Globus pallidus (tissue), 1 donor: ENCODE measurements at places on chromosomes 6 and 20.

DNA sequence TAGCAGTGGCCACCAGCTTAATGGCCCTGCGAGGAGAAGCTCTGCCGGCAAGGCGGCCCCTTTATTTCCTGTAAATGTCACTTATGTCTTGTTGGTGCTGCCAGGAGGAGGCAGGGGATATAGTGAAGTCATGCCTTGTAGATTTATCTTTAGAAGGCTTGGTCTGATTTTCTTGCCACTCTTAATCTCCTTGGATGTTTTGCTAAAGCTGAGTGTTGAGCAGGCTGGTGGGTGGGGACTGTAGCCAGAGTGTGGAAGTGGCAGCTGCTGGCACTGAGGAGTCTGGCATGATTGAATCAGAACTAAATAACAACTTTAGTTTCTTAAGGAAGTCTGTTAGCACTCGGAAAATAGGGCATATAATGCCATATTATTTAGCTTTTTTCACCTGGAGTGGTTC, 77.9 kb downstream of the PHF20 start:
- no peak for DNase-seq

DNA sequence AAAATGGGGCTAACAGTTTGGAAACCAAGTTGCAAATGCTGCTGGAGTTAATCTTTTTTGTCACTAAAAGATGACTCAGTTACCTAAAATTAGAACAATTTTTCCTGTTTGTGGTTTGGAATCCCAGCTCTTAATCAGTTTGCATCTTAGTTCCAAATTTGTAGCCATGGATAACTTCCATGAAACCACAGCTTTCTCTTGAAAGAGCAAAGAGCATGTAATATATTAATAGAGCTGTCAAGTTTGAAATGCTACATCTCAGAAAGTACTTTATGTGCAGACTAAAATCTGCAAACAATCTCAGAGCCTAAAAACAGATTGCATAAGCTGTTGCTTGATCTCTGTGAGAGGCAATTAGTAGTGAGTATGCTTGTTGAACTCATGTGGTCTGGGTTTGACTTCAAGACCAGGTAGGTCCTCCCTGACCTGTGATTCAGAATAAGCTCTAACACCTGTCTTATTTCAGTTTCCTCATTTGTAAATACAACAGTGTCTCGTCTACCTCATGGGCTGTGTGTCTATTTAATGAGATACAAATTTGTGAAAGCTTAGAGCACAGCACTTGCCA, 23.5 kb downstream of the DHX35 start:
- no peak for DNase-seq

DNA sequence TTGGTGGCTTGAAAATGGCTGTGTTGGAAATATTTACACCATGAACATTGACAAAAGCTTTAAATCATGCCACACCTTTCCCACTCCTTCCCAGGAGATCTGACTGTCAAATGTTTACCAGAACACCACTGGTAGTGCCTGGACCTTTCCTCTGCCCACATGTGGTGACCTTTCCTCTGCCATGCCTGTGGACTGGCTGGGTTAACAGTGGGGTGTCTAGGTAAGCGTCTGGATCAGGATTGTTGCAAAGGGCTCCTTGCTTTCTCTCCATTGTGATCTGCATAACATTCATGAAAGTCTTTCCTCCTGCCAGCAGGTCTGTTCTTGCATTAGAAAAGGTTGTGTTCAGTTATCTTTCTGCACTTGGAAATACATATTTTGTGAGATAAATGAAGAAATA, 572.7 kb downstream of the DHX35 start:
- no peak for DNase-seq

GRCh38 chr20:19937218-19937617, 79.9 kb upstream of the NAA20 start:
- no peak for DNase-seq

DNA sequence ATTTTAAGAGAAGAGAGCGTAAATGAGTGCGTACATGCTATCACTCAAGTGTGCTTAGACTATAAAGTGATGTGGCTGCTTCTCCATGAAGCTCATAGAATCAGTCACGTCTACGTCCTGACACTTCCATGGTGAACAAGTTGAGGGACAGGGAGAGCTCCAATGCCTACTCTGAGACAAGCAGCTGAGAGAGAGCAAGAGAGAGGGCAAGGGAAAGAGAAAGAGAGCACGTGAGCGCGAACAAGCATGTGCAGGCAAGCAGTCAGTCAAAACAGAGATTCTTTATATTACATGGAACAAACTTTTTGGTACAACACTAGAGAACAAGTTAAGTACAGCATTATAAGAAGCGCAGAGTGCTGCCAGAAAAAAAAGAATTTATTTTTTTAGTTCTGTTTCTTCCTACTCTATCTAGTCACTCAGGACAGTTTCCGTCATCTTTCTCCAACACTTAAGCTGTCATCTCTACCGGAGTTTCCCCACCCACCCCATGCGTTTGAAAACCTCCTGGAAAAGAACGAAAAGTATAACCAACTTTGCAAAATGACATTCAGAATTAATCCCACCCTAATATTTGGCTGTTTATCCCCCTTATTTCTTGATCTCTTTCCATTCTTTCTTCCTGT, 61.8 kb downstream of the EPB41L2 start:
- DNase-seq = peak; percentile 70

- no peak for DNase-seq
Observed at GRCh38 chr6:118935331-118935668, 341 bp upstream of the MCM9 start.

DNA sequence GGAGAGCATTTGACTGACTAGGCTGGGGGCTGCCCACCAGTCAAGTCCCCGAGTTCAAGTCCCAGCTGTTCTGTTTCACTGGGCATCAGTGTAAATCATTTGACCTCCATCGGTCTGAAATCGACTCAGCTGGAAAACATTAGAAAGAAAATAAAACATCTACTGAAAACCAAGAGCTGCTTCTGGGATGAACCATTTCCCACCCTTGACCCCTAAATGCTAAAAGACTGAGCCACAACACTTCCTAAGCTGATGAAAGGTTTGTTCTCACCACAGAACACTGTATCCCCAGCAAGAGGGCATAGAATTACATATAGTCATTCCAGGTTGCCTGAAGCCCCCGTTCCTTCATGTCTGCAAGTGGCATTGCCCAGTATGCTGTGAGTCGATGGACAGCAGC, 237.0 kb upstream of the TAB2 start:
- DNase-seq = no peak

DNA sequence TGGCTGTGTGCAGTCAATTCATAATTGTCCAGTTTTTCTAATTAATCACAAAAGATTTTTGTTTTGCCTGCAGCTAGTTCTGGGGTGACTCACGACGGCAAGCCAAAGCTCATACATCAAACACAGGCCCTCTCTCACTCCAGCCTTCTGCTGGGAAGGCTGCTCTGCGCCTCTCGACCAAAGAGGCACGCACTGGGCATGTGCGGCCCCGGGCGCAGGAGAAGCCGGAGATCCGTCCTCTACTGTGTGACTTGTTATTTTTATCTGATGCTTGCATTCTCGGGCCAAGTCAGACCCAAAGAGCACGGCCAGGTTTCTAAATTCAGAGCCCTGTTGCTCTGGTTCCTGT, 98.5 kb downstream of the TFAP2A start:
- DNase-seq = peak; percentile 91

DNA sequence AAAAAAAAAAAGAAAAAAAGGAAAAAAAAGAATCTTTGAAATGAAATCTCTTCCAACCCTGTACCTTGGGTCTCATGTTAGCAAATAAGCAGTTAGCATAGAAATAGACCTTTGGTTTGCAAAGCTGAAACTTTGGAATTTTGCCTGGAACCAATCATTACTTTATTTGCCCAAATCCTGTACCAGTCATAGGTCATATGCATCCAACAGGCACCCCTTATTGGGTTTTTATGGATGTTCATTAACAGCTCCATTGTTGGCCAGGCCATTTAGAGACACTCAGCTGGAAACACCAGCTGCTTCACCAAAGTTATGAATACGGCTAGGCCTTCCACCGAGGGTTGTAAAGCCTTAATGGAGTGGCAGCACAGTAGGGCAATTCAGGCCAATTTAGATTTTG, 53.0 kb downstream of the ALDH8A1 start:
- DNase-seq = no peak

GRCh38 chr6:15276036-15276985, 30.4 kb downstream of the JARID2 start:
- no peak for DNase-seq

DNA sequence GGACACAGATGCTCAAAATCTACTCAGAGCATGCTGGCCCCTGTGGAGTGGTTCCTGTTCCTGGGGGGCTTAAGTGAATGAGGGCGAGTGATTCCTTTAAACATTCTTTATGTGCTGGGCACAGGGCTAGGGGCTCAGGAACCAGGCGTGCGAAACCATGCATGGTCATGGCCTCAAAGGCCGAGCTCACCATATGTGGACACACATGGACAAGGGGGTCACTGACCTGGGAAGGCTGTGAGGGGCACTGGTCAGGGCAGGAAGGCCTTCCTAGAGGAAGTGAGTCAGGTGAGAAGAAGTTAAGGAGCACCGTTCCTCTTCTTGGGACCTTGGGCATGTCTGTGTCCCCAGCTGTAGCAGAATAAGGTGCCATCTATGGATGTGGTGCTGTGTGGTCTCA, 74.6 kb upstream of the BHLHE23 start:
- no peak for DNase-seq

- no peak for DNase-seq
Observed at GRCh38 chr6:91895599-91896285, 1308.9 kb upstream of the MAP3K7 start.

DNA sequence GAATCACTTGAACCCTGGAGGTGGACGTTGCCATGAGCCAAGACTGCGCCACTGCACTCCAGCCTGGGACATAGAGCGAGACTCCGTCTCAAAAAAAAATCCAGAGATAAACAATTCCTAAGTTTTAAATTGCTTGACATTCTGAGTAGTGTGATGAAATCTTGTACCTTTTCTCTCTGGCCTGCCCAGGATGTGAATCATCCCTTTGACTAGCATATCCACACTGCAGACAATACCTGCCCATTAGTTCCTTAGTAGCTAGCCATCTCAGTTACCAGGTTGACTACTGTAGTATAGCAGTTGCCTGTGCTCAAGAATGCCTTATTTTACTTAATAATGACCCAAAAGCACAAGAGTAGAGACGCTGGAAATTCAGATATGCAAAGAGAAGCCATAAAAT, 2.8 kb downstream of the ZFP57 start:
- no peak for DNase-seq

GRCh38 chr6:129607581-129608186, 102.3 kb downstream of the ARHGAP18 start:
- no peak for DNase-seq

- no peak for DNase-seq
Observed at GRCh38 chr6:157706883-157707282, 116.2 kb upstream of the SNX9 start.

DNA sequence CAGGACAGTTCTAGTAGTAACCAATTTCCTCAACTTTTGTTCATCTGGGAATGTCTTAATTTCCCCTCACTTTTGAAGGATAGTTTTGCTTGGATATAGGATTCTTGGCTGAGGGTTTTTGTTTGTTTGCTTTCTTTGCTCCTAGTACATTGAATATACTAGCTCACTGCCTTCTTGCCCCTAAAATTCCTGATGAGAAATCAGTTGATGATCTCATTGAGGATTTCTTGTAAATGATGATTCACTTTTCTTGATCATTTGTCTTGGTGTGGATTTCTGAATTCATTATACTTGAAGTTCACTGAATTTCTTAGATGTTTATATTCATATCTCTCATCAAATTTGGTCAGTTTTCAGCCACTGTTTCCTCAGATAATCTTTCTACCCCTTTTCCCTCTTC, 49.1 kb upstream of the PRDM1 start:
- DNase-seq = no peak

DNA sequence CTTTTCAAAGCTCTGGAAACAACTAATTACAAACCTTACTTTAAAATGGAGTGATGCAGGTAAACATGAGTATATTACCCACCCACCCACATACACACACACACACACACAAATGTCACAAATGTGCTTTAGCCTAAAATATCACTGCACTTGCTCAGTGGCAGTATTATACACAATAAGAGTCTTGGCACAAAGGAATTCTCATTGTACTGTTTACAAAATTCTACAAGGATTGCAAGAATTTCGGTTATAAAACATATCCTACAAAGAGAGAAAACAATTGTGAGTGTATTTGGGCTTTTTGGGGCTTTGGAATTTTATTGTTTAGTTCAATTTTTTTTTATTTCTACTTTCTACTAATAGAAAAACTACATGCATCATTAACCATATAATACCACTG, 113.2 kb upstream of the BEND6 start:
- no peak for DNase-seq

DNA sequence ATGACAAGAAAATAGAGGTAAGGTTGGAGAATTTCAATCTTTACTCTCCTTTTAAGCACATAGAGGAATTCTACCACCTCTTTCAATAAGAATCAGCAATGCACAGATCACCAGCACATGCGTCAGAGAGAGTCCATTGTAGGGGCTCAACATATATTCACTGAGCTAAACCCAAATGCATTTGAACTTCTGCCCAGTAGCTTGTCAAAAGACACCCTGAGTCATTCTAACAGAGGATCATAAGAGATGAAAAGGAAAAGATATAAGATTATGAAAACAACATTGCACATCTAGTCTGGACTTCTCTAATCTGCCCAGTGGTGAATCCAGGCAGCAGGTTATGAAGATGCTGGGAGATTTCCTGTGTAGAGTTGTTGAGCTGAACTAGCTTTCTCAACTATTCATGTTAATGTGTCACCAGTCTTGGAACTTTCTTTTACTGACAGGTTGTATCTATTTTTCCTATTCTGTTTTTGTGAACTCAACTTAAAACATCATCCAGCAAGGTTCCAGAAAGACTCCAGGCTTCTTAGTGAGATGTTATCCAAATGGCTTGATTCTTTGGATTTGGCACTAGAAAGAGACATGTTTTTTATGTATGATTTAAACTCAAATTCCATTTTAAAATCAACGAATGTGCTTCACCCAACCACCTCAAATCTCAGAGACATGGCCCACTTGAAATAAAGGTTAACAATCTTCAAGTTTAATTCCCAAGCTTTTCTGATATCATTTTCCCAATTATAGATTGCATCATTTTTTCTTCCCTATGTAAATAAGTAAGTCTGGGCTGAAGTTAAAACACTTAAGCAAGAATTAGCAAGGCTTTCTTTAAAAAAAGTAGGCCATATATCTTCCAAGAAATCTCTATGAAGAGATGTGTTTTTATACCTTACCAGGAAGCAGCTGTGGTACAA, 89.3 kb downstream of the TSHZ2 start:
- no peak for DNase-seq

- no peak for DNase-seq
Observed at GRCh38 chr6:52590152-52590891, 13.5 kb upstream of the TRAM2 start.

- no peak for DNase-seq
Observed at GRCh38 chr6:166453651-166454050, 70.9 kb upstream of the MPC1 start.

GRCh38 chr6:100339574-100340255, 125.0 kb downstream of the SIM1 start:
- no peak for DNase-seq

DNA sequence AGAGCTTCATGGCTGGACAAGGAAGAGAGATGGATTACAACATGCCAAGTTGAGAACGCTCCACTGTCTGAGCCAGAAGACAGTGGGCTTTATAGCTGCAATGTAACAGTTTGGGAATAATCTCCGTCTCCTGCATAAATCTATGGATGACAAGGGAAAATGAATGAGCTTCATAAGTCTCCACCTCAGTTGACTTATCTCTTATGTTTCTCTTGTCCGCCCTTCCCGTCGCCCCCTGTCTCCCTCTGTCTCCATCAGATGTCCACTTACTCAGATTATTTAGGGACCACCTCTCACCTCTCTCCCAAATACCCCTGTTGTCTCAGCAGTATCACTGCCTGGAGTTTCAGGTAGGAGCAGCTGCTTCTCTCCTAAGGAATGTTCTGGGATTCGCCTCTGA, 13.7 kb upstream of the BPIFA2 start:
- no peak for DNase-seq

- no peak for DNase-seq
Observed at GRCh38 chr6:66900133-66901083, 1193.4 kb upstream of the EYS start.
